ENCODE measurements at places on chromosomes 6 and 20.
A peak's percentile ranks its signal among the peaks of the same experiment; 100 is the strongest.

DNA sequence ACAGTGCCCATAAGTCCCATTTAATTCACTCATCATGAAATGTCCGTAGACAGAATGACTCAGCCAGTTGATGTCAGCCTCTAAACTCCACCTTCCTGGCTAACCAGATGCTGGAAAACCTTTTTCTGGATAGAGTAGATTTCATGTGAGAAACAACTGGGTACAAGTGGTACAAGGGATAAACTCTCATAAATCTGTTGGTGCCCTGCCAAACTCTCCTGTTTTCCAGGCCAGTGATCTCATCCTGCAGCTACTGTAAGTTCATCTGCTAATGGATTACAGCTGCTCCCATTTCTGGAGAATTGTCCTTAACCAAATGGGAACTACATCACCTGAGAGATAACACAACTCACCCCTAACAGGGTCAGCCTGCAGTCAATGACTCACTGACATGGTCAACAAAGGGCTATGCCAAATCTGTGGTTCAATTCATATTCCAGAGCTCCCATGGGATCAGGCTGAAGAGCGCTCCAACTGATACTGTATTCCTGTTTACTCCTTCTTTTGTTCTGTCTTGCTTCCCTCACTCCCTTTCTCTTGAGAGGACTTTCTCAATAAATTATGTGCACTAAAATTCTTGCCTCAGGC is 210.1 kb upstream of the HDDC2 start:
- DNase-seq, result no peak

GRCh38 chr6:5107341-5107740 is 22.2 kb downstream of the PPP1R3G start:
- DNase-seq, result no peak

- DNase-seq, result no peak
Observed at GRCh38 chr20:14824996-14825395, 487.6 kb upstream of the FLRT3 start.

GRCh38 chr6:28449056-28449455 is 5.8 kb upstream of the ZSCAN23 start:
- no peak for DNase-seq

GRCh38 chr6:65799389-65799788 is 92.4 kb upstream of the EYS start:
- DNase-seq, result no peak

- DNase-seq, result no peak
Observed at GRCh38 chr6:10269814-10270472, 144.9 kb downstream of the TFAP2A start.

DNA sequence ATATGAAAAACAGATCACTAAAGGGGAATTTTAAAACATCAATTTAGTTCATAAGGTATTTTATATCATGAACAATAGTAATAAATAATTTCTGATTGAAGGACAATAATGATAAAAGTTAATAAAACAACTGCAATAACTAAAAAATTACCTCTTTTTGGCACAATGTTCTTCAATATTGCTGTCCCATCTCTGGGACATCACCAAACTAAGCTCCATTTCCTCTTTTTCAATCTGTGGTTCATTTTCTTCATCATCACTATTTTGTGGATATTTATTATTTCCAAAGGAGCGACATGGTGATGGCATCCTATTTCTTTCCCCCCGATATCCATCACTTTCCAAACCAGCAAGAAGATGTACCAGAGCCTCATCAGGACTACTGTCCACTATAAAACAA is 103.2 kb downstream of the REV3L start:
- no peak for DNase-seq

GRCh38 chr6:125220712-125221111 is 67.1 kb downstream of the TPD52L1 start:
- no peak for DNase-seq

DNA sequence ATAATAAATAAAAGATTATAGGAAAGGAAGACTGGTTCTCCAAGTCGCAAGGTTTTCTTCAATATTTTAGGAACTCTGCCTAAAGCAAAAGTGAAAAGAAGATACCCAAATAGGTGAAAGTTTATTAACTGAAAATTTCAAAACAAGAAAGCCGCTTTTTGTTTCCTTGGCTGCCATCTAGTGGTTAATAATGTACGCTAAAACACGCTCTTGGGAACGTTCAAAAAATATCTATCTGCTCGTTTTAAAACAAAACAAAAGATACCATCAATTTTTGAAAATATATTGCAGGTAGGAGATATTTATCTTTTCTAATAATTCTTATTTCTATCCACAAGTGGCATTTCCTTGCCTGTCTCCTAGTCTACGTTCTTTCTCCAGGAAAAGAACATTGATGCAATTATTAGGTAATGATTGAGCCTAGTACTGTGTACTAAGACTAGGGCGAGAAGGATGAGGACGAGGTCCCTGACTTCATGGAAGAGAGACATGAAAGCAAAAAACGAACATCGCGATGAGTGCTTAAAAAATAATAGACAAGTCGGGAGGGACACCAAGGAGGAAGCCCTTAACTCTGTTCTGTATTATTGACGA is 97.2 kb downstream of the SPTLC3 start:
- peak; percentile 35 for DNase-seq

DNA sequence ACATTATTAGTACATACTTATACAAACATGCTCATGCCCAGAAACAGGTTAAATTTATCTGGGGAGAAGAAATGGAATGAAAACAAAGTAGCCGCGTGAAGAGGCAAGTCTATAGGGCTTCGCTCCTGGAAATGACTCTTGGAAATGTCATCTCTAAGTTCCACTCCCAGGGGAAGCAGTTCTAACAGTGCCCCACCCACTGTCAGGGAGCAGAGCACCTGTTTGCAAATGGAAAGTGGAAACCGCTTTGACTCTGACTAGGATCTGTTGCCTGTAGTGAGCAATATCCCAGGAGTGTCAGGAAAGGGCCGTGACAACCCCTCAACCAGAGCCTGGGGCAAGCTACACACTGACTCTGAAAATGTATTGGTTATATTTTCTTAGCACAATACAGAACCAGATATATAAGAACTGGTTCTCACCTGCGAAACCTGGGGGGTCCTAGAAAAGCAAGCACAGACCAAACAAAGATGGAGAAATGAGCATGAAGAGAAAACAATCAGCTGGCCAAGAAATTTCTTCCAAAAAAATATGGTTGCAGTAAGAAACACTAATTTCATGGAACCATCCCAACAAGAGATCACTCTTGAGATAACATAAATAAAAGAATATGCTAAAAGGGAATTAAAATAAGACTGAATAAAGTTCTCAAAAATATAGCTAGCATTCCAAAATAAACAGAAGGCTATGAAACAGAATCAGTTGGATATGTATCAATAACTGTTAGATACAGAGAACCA is 47.5 kb upstream of the CRISP1 start:
- no peak for DNase-seq

- DNase-seq, result peak; percentile 94
Observed at GRCh38 chr6:32838114-32838958, at the start of gene TAP2. TAP2 (minus strand) TSS chr6:32838739; CDS start chr6:32838233, 506 bp downstream.

GRCh38 chr6:73108949-73109348 is 116.3 kb downstream of the KHDC1L start:
- no peak for DNase-seq

DNA sequence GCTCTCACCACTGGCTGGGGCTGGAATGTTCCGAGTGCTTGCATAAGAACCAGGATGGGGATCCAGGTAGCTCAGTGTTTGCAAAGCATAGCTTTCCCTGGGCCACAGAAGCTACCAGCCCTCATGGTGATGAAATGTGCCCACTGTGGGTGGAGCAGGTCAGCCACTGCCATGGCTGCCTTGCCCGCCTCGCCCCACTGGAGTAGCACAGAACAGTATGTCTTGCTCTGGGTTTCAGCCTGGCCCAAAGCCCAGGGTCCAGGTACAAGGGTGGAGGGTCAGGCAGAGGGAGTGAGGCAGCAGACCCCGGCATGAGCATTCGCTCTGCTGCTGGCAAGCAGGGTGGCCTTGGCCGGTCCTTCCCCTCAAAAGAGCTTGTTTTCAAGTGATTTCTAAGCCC is 34.7 kb downstream of the KCNK17 start:
- DNase-seq, result no peak

DNA sequence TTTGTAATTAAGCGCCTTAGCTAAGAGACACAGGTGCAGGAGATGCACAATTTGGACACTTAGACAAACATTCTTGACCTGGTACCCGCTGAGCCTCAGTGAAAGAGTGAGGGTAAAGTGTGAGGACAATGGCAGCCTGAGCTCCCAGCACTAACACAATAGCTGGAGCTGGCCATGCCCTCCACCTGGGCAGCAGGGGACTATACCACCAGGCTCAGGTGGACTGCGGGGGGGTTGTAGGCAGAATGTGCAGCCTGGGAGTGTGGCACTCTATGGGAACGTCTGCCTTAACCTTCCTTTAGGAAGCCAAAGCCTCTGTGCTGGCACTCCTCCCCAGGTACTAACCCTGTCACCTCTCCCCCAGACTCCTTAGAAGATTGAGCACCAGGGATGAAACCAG is 23.6 kb downstream of the PRKN start:
- no peak for DNase-seq

- DNase-seq, result no peak
Observed at GRCh38 chr20:38258545-38259215, 1.9 kb downstream of the KIAA1755 start.

- no peak for DNase-seq
Observed at GRCh38 chr6:123716506-123716905, 79.8 kb upstream of the TRDN start.

DNA sequence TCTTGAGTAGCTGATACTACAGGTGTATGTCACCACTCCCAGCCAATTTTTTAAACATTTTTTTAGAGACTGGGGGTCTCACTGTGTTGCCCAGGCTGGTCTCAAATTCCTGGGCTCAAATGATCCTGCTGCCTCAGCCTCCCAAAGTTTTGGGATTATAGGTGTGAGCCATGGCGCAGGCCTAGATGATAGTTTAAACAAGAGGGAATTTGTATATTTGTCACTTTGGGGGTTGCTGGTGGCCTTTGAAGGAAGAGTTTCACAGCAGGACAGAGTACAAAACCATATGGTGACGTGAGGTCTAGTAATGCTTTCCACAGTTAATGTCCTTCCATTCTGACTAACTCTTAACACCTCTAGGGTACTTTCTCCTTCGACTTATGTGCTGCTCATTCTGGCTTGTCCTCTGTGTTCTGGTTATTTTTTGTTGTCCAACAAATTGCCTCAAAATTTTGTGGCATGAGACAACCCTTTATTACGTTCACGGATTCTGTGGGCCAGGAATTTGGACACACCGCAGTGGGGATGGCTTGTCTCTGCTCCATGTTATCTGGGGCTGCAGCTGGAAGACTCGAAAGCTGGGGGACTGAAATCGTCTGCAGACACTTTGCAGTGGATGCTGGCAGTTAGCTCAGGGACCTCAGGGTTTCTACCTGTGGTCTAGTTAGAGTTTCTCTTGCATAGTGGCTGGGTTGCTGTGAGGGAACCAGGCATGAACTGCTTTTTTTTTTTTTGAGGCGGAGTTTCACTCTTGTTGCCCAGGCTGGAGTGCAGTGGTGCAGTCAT is 23.0 kb upstream of the IER3 start:
- peak; percentile 75 for DNase-seq

- no peak for DNase-seq
Observed at GRCh38 chr20:23920408-23921325, 41.1 kb upstream of the CST5 start.

DNA sequence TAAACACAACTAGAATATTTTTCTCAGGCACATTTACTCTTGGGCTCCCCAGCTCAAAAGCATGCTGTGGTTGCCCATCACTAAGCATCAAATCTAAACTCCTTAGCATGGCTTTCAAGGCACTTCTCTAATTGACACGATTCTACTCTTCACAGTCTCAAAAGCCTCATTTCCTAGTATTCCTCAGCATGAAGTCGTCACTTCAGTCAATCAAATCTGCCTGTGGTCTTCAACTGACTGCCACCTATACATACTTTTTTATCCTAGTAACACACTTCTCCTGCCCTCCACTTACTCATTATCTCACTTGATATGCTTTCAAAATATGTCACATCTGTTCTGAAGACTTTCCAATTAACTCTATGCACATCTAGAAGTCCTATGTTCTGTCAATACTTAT is 110.3 kb downstream of the TBC1D32 start:
- DNase-seq, result no peak

- DNase-seq, result no peak
Observed at GRCh38 chr6:25173951-25174474, 105.2 kb upstream of the CARMIL1 start.

- no peak for DNase-seq
Observed at GRCh38 chr6:167543602-167544497, 219.0 kb downstream of the TTLL2 start.

GRCh38 chr6:148085631-148086331 is 256.9 kb upstream of the SASH1 start:
- DNase-seq, result no peak

GRCh38 chr6:102298051-102298450 is 904.5 kb downstream of the GRIK2 start:
- no peak for DNase-seq

- no peak for DNase-seq
Observed at GRCh38 chr20:4548552-4548951, 173.2 kb upstream of the PRND start.

- no peak for DNase-seq
Observed at GRCh38 chr6:114398481-114398880, 55.7 kb upstream of the HS3ST5 start.

- DNase-seq, result peak; percentile 39
Observed at GRCh38 chr6:37696220-37696840, 1.4 kb downstream of the MDGA1 start.

- no peak for DNase-seq
Observed at GRCh38 chr6:118736440-118736839, 85.0 kb upstream of the CEP85L start.

GRCh38 chr6:121932076-121932991 is 467.1 kb upstream of the HSF2 start:
- no peak for DNase-seq

DNA sequence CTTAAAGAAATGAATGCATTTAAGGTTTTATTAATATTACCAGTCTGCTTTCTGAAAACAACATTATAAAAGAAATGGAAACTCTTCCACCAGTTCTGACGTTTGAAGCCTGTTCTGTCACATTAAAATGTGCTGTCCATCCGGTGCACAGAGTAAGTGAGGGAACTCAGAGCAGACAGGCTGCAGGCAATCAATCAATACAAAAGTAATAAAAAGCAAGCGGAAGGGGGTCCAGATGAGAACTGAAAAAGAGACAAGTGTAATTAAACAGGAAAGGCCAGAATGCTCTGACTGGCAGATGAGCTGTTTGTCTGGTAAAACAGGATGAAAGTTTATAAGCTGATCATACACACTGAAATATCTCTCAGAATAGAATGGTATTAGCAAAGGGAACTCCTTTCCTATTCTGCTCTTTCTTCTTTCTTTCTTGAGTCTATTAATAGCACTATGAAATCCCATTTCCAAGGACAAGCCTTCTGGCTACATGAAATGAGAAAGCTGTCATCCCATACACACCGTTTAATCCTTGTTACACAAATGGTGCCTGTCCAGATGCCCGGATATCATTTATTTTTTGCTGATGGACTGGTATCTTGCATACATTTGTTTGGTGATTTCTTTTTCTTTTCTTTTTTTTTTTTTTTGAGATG is 94.3 kb downstream of the RAMACL start:
- no peak for DNase-seq

GRCh38 chr6:126913651-126914050 is 204.8 kb upstream of the RSPO3 start:
- no peak for DNase-seq

- DNase-seq, result peak; percentile 53
Observed at GRCh38 chr6:52416629-52417151, 3.5 kb upstream of the EFHC1 start.

- no peak for DNase-seq
Observed at GRCh38 chr6:118758946-118759345, 107.6 kb upstream of the CEP85L start.
